Activated CD8-positive, alpha-beta memory T cell treated with anti-CD3 and anti-CD28 coated beads for 1 hour (primary cell): ENCODE measurements at places on chromosomes 1 and 21.
A peak's percentile ranks its signal among the peaks of the same experiment; 100 is the strongest.

GRCh38 chr1:48738356-48738755 lies 38.3 kb downstream of the BEND5 start:
- DNase-seq: no peak

GRCh38 chr1:38308780-38309179 lies 262.2 kb upstream of the POU3F1 start:
- no peak for DNase-seq

DNA sequence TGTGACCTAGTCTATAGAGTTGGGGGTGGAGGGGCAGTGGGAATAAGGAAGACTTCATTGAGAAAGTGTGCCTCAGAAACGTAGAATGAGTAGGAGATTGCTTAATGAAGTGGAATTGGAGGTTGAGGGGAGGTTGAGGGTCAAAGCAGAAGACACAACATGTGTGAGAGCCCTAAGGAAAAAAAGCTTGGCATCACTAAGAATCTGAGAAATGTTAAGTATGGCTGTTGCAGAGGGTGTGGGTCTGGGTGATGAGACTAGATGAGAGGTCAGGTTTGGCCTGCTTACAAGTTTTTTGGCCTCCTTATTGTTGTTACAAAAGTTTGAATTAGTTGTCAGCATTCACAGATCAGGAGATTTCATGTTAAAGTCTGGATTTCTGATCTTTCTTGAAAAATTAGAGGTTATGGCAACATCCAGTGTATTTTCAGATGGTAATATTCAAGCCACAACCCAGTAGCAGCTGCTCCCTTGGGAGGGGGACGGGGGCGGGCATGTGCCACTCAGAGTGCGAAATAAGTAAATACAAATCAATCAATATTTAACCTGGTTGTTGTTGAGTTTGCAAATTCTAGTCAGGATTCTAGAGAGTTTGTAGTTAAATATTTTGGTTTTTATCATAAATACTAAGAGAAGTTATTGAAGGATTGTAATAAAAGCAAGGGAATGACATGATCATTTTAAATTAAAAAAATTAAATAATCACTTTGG lies 4.3 kb downstream of the MAN1A2 start:
- DNase-seq: no peak

DNA sequence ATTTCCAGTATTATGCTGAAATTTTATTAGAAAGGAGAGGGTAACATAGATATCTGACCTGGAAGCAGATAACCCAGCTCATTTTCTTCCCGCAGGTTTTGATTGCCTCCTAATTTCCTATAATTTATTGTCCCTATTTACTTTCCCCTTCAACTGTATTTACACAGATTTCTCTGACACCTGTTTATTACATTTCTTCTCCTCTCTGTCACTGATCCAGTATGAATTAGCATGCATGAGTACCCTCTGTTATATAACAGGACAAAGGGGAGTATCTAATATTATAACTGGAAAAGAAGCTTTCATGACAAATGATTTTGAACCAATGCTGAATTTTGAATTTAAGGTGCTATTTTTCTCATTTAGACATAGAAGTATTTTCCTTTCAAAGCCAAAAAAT lies 37.4 kb downstream of the DENND1B start:
- DNase-seq: no peak

DNA sequence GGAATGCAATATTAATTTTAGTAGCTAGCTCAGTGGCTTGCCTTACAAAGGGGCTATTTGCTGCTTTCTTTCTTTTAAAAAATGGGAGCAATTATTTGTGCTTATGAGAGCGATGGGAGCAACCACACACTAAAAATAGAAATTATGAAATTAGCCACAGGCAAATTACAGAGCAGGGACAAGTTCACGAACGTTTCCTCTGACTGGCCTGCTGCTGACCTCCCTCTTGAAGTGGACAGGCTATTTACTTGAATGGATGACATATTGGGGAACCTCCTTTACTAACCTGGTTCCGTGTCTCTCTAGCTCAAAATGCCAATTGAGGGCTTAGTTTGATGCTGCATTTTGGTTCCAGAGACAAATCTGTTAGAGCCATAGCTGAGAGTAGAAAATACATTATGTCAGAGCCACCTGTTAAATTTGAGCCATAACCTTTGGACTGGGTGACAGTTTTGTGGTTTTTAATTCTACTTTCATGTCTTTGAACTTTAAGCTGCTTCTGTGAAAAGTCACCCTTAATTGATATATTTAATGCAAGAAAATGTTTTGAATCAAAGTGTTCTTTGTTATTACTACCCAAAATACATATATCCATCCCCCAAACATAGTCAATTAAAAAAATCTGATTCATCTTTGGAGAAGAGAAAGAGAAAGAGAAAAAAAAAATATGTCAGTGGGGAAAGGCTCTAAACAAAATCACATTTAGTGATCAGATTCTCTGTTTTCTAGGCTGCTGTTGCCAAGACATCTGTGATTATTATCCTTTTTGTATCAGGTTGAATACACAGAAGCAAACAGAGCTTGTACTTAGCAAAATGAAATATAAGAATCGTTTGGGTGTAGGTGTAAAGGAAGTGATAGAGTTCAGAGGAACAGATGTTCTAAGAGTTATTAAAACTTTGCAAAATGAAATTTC lies 351.9 kb downstream of the ADGRL2 start:
- DNase-seq: no peak

DNA sequence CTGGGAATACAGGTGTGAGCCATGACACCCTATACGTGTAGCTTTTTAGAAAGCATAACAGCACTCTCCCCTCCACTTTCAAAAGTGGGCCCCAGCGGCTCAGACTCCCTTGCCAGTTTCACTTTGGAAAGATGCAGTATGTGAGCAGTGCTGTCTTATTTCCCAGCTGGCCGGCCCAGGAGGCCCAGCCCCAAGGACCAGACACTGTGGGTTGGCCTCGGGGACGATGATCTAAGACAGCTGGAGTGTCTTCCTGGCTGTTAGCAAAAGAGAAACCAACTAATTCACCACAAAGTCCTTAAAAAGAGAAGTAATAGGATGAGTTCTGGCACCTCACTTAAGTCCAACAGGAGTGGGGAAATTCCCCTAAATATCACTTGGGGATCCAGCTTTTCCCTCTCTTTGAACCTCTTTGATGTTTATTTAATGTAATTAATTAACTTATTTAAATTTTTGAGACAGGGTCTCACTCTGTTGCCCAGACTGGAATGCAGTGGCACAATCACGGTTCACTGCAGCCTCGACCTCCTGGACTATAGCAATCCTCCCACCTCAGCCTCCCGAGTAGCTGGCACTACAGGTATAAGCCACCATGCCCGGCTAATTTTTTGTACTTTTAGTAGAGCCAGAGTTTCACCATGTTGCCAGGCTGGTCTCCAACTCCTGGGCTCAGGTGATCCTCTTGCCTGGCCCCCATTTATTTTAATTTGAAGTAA lies 17.6 kb upstream of the CLIC4 start:
- DNase-seq: no peak

GRCh38 chr21:46636181-46636512 lies 673 bp downstream of the PRMT2 start:
- no peak for DNase-seq

- no peak for DNase-seq
Measured at GRCh38 chr1:94207695-94208094, 29.7 kb downstream of the ARHGAP29 start.

GRCh38 chr1:212283741-212284140 lies 1.5 kb upstream of the PPP2R5A start:
- DNase-seq: no peak

GRCh38 chr1:218402786-218403120 lies 57.6 kb downstream of the TGFB2 start:
- DNase-seq: no peak

GRCh38 chr1:207882692-207883091 lies 28.2 kb downstream of the CD34 start:
- DNase-seq: no peak

- DNase-seq: no peak
Measured at GRCh38 chr1:218299416-218299815, 14.3 kb downstream of the RRP15 start.

DNA sequence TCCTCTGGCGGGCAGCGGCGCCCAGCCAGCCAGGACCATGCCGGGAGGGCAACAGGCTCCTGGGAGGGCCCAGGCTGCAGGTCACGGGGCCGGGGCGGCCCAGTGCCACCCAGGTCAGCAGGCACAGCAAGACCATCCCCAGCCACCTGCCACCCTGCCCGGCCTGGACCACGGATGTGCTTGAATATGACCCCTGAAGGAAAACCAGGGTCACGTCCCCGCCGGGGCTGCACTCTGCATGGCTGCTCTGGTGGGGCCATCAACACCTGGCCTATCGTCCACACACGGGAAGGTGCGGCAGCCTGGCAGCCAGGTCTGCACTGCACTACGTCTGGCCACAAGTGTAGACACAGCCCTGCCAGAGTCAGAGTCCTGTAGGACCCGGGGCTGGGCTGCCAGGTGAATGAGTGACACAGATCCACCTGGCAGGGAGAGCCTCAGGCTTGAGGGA lies 6.9 kb downstream of the WNT9A start:
- no peak for DNase-seq

DNA sequence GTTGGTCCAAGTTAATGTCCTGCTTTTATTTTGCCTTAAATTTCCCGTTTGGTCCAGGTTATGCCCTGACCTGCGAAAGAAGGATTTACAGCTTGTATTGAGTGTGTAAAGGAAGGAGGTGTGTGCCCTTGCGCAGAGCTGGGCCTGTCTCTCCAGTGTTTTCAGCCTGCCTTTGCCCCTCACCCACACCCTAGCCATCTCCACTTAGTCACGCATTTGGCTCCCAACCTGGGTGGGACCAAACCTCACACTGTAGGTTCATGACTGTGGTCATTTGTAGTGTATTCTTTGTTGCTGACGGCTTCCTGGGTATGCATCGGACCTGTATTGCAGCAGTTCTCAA lies 572 bp upstream of the SRSF10 start:
- DNase-seq: no peak

DNA sequence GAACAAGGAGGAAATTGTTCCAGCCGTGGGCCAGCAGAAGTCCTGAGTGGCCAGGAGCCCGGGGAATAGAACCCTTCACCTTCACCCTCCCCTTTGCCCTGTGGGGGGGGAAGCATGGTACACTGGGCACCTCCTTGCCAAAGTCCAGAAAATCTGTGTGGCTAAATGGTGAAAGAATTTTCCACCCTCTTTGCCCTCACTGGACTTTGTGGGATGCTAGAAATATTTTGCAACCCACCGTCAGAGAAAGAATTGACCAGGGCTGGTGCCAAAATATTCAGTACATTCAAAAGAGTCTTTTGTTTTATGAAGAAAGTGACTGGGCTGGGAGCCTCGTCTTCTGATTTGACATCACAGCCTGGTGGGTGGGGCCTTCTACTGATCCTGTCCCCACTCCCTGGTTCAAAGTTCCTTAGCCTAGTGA lies 14.6 kb downstream of the NFASC start:
- DNase-seq: no peak

DNA sequence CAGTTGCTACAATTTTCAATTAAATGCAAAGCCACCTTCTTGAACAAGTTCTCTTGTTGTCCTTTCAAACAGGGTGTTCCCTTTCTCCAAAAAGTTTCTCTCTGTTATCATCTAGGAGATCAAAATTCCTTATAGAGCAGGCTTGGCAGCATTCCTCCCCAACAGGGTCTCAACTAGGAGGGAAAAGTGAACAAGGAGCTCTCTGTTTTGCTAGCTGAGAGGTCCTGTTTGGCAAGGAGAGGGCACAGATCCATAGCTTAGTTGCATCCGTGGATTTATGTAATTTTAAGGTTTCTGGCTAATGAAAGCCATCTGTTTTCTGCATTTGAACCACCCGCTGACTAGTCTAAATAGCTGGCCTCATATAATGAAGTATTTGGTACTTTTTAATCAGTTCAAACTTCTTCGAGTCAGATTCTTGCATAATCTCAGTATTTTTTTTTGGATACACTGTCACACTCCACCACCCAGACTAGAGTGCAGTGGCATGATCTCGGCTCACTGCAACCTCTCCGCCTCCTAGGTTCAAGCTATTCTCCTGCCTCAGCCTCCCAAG lies 54.0 kb downstream of the APP start:
- DNase-seq: no peak

DNA sequence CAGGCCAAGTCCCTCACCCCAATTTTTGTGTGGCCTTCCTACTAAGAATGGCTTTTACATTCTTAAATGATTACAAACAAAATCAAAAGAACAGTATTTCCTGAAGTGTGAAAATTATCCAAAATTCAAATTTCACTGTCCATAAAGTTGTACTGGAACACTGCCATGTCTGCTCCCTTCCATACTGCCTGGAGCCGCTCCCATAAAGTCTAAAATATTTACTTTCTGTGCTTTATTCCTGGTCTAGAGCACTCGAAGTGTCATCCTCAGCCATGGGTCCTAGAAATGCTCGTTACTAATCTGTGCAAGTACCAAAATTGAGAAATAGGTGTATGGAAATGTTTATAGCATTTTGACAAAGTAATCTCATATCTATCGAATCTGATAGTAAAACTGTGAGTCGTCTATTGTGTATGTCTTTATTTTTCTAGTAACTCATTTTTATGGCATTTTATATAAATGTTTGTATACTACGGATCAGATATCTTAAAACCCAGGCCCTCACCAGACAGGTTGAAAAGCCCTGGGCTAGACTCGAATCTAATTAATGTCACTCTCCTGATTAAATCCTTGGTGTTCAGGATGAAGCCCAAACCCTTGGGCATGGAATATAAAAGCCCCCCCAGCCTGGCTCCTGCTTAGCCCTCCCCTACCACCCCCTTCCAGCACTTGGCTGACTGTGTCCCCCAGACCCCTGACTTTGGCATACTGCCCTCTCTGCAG lies 4.9 kb downstream of the LBR start:
- DNase-seq: no peak

DNA sequence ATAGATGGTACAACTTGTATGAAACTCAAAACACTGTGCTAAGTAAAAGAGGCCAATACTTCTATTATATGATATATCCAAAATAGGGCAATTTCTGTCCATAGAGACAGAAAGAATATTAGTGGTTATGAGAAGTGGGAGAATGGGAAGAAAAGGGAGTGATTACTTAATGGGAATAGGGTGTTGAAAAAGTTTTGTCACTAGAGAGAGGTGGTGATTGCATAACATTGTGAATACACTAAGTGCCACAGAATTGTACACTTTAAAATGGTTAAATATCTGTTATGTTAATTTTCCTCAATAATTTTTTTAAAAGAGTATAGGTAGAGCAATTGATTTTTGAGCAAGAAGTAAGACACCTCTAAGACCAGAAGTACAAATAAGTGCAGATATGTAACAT lies 29.7 kb downstream of the GNAT2 start:
- DNase-seq: no peak

GRCh38 chr1:174998569-174999215 lies 1.1 kb upstream of the CACYBP start:
- DNase-seq: peak; percentile 15

DNA sequence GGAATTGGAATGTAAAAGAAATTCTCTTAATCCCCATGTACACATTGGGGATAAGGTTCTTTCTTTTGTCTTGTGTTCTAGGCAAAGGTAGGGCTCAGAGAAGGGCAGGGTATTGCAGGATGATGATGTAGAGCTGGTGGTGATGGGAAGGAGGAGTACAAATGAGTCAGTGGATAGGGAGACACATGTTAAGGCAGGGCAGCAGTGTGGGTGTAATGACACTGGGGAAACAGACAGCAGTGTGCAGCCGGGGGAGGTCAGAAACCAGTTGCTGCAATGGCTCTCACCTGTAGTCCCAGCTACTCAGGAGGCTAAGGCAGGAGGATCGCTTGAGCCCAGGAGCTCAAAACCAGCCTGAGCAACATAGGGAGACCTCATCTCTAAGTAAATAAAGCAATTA lies 5.1 kb downstream of the NLRP3 start:
- DNase-seq: no peak

GRCh38 chr1:57269630-57270225 lies 154.1 kb downstream of the DAB1 start:
- no peak for DNase-seq
